ENCODE measurements at places on chromosomes 1 and 21.

DNA sequence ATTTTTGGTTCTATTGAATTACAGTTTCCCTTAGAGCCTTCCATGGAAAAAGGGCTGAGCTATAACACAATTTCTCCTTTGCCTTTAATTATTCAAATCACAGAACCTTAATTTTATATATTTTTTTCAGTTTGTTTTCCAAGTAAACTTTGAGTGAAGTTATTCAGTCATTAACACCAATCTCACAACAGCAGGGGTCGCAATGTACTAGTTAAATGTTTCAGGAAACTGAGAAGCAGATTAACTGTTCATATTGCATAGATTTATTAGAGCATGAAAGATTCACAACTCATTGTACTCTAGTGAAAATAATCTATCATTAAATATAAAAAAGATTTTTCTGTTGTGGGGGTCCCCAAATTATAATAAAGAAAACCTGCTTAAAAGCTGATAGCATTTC lies 64.1 kb downstream of the KIFAP3 start:
- DNase-seq, result peak; percentile 20

DNA sequence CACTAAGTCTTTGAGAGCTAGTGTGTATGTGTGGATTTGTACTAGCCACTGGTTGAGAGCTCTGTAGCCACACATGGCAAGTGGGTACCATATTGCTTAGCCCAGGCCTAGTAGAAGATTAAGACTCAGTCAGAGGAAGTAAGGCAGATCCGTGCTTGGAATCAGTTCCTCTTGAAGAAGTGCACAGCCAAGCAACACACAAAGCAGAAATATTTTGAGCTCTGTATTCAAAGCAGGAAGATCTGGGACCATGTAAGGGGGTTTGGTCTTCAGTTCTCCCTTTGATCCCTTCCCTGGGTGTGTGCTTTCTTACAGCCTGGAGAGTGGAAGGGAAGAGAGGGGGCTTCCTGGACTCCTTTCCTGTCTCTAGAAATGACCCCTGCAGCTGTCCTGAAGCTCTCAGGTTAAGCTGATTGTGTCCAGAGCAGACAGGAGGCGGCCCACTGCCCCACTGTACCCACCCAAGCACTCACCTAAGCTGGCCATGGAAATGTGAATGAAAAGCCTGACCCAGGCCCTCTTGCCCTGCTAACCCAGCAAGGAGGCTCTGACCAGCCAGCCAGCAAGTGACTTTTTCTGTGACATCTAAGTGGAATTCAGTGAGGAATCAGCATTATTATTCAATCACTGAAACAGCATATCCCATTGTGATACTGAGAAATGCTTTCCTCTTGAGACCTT lies 3.6 kb downstream of the ETS2 start:
- DNase-seq, result peak; percentile 82

- peak; percentile 32 for DNase-seq
These were observed 149.3 kb downstream of the AK5 start for GRCh38 chr1:77430966-77431690.

DNA sequence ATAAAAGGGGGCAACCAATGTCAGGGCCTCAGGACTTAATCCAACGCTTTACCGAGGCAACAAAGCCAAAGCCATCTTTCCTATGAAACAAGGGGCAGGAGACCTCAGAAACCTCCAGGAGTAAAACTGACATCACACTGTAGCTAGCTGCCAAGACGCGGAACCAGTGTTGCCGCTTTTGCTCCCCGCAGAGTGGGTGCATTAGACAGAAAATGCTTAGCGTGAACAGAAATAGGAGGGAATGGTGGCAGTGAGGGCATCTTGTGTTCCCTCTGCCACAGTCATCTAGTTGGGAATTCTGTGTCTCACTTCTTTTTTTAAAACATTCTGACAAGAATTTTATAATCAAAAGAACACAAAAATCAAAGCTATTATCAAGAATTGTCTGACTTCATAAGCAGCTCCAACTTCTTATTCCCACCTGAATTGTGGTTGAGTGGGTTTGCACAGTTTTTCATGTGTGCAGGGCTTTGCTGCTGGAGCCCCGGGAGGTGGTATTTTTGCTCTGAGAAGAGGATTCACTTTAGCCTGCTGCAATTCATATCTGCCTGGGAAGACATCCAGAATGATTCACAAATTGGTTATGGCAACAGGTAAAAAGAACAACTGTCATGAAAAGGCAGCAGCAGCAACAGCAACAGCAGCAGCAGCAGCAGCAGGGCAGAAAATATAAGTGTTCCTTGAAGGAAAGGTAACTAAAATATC lies 82.2 kb upstream of the DIRAS3 start:
- no peak for DNase-seq

GRCh38 chr1:179129702-179130473 lies 48.0 kb downstream of the TOR3A start:
- peak; percentile 87 for DNase-seq

DNA sequence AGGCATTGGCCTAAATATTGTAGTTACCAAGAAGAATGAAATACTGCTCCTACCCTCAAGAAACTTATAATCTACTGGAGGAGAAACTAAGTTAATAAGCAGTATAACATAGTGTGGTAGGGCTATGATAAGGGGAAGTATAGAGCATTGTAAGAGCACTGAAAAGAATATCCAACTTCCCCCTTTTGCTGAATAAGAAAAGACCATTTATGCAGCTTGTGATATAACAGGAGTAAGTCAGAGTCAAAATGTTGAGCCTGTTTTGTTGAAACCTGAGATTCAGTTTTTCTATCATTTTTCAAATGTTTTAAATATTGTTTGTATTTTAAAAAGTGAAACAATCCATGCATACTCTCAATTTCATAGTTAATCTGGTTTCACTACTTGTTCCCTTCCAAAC lies 48.3 kb upstream of the FCRL4 start:
- peak; percentile 48 for DNase-seq

DNA sequence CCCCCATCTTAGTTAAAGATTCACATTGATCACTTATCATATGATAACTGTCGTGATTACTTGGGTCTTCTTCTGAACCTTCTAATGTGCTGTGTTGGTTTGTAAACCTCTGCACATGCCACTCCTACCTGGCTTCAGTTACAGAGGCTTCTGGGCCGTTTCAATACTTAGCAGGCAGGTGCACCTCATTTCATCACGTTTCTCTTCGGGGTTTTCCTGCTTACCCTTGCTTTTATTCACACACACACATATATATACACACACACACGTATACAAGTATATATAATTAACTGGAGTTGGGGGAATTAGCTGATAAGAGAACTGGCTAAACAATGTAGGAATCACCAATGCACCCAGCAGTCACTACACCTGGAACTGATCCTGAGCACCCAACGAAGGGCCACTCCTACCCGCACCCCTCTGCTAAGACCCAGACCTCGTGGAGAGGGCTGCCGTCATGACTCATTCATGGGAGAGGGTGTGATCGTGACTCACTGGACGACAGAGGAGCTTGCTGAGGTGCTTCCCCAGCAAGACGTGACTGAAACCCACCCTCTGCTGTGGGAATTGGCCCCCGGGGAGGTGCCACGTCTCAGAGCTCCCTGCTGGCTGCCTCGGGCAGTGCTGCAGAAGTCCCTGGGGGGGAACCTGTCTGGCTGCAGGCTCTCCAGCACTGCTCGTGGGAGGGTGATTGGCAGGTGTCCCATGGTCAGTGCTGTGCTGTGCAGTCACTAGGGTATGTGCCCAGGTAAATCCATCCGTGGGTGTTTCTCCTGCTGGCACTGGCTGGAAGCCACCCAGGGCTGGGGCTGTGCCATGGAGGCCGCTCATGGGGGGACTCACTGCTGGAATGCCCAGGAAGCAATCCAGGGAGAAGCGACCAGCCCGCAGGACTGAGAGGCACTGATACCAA lies 166.6 kb downstream of the DYRK1A start:
- no peak for DNase-seq

- no peak for DNase-seq
These were observed 106.1 kb downstream of the RWDD3 start for GRCh38 chr1:95340061-95340460.

DNA sequence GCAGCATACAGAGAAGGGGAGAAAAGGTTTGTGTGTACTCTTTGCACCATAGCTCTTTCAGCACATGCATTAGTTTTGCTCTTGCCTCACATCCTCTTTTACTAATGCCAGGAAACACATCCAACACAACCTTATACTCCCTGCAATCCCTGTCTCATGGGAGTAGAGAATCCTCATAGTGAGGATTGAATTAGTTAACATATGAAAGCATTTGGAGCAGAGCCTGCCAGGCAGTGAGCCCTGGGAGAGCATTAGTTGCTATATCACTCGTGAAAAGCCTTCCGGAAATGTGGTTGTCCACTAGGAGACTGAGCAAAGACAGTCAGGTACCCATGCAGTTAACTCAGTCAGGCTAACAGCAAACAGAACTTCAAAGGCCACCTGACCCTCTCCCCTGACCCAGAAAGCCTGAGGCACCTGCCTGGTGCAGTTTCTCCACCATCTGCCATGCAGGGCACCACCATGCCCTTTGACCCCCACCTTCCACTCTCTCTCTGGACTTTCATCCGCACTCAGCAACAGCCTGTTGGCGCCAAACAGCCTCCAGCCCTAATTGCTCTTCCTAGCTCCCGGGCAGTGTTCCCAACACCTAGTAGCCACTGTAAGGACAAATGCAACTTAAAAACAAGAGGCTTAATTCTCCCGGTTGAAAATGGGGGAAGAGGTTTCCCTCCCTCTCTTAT lies 14.9 kb upstream of the AGT start:
- no peak for DNase-seq

GRCh38 chr21:32214654-32215305 lies 64.1 kb downstream of the MIS18A start:
- no peak for DNase-seq

- no peak for DNase-seq
These were observed 61.5 kb downstream of the PSMG1 start for GRCh38 chr21:39121600-39122355.

- no peak for DNase-seq
These were observed 5.9 kb upstream of the PAFAH2 start for GRCh38 chr1:26003756-26004155.

DNA sequence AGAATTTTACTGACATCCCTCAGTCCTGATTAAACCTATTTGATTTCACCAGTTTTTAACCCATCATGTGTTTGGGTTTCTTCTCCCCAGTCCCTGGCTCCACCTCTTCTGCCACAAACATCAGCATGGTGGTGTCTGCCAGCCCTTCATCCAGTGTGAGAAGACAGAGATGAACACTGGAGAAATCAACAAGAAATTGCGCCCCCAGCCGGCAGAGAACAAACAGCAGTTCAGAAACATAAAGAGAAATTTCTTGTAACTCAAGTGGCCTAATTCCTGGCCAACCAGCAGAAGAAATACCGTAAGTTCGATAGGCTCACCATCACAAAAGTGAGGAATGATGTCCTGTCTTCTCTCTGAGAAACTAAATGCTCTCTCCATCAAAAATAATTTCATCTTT lies 18.3 kb downstream of the S100A11 start:
- DNase-seq, result no peak

DNA sequence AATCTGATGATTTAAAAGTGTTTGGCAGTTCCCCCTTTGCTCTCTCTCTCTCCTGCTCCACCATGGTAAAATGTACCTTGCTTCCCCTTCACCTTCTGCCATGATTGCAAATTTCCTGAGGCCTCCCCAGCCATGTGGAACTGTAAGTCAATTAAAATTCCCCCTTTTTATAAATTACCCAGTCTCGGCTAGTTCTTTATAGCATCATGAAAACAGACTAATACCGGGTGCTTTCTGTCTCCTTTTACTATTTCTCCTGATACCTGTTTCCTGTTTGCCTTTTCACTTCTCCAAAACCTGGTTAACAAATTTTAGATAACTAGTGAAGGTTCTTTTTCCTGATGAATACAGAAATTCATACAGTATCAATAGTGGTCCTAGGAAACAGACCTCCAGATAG lies 1670.3 kb downstream of the MRPL39 start:
- no peak for DNase-seq

GRCh38 chr1:113074237-113074636 lies 1.2 kb downstream of the LRIG2 start:
- no peak for DNase-seq

GRCh38 chr21:17789656-17790055 lies 29.5 kb downstream of the C21orf91 start:
- no peak for DNase-seq

- peak; percentile 25 for DNase-seq
These were observed 728 bp downstream of the OTUD7B start for GRCh38 chr1:150009604-150010392.

DNA sequence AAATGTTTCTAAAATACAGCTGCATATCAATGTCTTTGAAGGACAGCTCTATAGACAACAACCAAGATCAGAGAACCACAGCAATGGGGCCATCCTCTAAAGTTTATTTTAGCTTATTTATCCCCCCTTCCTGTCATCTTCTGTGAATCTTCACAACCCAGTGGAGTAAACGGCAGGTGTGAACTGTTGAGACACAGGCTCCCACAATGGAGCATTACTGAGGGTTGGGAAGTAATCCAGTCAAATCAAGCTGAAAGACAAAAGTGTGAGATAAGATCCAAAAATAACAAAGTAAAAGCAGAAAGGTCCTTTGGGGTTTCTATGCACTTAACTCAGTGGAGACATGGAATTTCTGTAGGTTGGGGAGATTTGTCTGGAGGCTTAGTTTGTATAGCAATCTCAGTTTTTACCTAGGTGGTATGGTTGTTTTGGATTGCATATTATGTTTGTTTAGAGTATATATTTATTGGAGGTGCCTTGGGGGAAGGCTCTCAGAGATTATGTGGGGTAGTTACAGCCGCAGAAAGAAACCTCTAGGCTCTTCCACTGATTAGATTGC lies 286.9 kb upstream of the ADGRL2 start:
- no peak for DNase-seq

- no peak for DNase-seq
These were observed 543 bp upstream of the MARK1 start for GRCh38 chr1:220527279-220527907.

DNA sequence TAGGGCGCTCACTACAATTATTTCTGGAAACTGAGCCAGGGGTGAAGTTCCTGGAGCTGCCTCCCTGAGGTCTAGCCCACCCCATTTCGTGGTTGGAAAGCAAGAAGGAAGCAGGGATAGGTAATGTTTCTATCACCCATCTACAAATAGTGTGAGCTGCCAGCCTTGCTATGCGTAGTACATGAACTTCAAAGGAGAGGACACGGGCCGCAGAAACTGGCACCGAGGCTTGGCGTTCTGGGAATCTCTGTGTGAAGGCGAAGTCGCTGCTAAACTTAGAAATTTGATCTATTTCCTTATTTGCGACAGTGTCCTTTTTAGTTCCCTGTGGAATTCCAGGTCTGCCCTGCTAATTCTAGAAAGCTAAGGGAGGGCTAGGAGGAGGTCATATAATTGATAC lies 49.6 kb upstream of the NTPCR start:
- no peak for DNase-seq

DNA sequence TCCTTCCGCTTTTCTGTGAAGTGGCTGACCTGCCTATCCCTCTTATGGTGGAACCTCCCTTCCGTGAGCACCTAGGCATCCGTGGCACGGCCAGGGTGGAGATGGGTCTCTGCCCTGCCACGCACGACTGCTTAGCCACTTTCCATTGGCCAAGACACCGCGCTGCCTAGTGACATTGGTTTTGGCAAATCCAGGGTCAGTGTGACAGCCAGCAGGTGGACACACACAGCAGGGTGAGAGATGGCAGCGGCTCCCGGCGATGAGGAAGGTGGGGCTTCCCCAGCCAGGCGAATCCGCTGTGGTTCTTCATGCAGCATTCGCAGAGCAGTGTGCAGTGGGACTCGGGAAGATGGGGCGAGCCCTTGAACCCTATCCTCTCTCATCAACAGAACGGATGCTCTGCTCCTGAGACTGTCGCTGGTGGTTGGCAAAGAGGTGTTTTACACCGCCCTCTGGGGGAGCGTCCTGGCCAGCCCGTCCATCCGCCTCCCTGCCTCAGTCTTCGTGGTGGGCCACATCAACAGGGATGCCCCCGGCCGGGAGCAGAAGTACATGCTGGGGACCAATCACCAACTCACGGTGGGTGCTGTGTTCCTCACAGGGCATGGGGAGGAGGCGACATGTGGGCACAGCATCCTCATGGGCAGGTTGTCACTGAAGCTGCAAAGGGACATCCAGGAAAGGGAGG lies 51.8 kb downstream of the DOP1B start:
- no peak for DNase-seq

Measured in inflammatory macrophage treated with lipopolysaccharide for 4 hours (primary cell).